NCI-H774 (cell line): ENCODE measurements at places on chromosomes 16 and 17.

DNA sequence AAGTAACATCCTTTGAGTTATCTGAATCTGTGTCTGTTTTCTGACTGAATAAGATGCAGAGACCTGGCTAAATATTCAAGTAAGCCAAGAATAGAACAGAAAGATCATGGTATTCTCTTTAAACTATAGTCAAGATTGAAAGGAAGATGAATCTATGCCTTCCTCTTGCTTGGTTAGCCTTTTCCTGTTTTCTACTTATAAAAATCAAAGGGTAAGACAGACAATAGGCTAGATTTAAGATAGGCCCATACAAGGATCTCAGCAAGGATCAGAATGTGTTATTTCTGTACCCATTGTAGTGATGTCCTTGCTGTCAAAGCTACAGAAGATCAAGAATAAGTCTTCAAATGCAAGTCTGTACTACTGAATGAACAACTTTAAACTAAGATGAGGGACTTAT lies 7.0 kb upstream of the CDR2 start:
- DNase-seq, result no peak

DNA sequence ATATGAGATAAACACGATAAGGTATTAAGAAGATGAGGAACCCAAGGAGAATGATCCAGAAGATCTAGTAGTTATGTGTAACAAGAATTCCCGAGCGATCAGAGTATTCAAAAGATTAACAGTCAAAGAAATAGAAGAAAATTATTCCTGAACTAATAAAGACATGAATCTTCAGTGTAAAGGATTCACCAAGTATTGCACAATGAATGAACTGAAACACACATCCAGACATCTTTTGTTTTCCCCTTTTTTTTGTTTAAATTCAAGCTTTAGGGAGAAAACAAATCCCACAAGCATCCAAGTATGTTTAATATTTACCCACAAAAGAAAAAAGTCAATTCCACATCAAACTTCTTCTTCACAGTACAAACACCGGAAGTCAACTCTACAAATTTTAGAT lies 23.7 kb upstream of the MYOCD start:
- DNase-seq, result no peak

GRCh38 chr16:754656-755055 lies 5.9 kb upstream of the MSLN start:
- no peak for DNase-seq

GRCh38 chr17:48944515-48945260 lies at the start of gene SNF8:
Gene SNF8, minus strand, starts transcription at chr17:48944842. Its CDS starts 108 bp downstream, at chr17:48944734.
- DNase-seq, result peak; percentile 94

DNA sequence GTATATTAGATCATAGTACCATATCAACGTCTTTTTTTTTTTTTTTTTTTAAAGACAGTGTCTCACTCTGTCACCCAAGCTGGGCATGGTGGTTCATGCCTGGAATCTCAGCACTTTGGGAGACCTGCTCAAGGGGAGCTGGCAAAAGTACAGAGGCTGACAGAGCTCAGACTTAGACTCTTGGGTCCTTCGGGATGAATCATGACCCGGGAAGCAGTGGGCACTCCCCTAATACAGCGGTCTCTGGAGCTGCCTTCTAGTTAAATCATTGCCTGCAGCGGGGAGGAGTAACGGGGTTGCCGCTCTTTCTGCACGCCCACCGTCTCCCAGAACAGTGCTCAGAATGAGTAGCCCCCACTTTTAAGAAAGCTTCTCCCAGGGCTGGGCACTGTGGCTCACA lies 174.4 kb downstream of the CPPED1 start:
- no peak for DNase-seq

GRCh38 chr16:88359008-88359407 lies 23.8 kb upstream of the ZNF469 start:
- DNase-seq, result no peak

DNA sequence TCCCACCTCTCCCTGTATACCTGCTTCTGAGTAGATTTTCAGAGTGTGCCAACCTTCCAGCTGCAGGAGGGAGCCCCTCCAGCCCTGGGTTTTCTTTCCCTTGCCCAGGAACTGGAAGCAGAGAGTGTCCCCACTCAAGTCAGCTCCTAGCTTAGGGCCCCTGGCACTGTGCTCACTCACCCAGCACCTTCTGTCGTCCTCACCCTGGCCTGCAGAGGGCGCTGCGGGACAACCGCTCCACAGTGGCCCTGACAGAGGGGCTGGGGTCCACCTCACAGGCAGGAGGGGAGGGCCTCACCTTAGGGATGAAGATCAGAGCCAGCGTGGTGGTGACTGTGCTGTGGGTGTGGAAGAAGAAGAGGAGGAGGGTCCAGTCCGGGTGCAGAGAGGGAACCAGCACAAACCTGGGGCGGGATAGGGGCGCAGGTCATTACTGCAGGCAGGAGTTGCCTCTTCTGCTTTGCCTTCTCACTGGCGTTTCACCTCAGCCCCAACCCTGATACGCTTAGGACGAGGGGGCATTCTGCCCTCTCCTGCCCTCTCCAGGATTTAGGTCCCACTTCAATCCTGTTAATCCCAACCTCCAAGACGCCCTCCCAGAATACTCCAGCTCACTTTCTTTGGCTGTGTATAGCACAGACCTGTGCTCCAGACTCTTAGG lies 10.0 kb downstream of the GPR179 start:
- DNase-seq, result peak; percentile 37

DNA sequence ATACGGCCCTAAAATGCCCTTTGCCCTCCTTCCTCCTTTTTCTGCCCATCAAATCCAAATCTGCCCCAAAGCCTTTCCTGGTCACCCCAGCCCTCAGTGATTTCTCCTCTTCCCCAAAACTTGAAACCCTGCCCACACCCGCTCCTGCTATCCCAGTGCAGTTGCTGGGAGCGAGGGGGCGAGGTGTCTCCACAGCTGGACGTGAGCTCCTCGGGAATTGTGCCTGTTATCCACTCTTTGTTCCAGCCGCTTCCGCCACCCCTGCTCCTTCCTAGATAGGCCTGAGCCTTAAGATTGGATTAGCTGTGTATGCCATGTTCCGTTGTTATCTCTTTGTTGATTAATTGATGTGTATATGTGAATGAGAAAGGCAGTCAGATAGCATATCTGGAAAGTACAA lies 2.6 kb upstream of the KRT35 start:
- DNase-seq, result no peak

- DNase-seq, result no peak
These were observed 9.3 kb downstream of the PGAP3 start for GRCh38 chr17:39678340-39679116.

DNA sequence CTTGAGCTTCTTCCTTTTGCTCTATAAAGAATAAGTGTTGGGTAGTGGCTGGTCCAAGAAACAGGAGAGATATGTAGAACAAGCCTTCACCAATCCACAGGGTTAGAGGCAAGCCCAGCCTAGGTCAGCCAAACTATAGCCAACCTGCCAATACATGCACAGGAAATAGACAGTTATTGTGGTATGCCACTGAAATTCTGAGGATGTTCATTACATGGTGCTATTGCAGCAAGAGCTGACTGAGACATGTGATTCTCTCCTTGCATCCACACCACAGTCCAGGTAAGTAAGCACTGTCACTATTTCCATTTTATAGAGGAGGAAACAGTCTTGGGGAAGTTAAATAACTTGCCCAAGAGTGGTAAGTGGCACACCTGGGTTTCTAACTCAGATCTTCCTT lies 268.1 kb downstream of the NPIPA8 start:
- DNase-seq, result no peak

DNA sequence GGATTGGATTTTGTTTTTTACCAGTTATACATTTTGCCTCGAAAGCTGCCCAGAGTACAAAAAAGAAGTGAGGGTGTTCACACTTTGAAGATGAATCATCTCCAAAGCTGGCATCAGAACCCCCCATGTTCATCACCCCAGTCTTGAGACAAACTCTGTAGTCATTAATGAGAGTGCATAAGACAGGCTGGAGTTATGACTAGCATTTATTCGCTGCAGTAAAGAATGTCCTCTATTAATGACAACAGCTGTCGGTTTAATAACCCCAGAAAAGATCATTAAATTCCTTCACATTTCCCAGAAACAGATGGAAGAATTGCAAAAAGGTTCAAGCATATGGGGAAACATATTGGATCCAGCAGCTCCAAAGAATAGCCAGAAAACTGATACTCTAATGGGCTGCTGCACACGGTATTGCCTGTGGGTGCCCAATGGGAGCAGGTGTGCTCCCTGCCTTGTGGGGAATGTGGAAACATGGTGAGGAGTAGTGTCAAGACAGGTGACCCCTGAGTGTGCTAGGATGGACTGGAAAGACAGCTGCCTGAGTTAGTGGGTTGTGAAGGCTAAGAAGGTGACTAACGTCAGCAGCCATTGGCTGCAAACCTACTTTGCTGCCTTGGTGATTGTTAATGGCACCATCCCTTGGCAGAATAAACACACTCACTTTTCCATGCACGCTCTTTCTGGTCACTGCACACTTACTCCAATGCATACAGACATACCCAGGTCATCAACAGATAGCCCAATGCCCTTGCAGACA lies 81.9 kb downstream of the AIPL1 start:
- no peak for DNase-seq

GRCh38 chr16:17396762-17397498 lies 73.8 kb downstream of the XYLT1 start:
- peak; percentile 70 for DNase-seq

DNA sequence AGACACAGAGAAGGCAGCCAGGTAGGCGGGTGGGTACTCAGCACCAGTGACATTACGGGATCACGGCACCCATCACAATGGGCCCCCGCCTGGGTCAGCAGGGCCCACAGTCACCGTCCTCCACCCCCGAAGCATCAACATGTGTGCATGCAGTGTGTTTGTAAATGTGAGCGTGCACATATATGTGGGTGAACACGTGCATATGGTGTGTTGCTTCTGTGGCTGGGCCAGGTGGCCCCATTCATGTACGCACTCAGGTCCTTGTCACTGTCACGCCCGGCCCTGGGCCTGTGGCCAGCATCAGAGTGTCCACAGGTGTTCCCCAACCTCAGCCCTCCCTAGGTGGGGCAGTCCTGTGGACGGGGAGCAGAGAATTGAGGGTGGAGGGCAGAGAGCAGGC lies 37.1 kb downstream of the TNFRSF13B start:
- no peak for DNase-seq

DNA sequence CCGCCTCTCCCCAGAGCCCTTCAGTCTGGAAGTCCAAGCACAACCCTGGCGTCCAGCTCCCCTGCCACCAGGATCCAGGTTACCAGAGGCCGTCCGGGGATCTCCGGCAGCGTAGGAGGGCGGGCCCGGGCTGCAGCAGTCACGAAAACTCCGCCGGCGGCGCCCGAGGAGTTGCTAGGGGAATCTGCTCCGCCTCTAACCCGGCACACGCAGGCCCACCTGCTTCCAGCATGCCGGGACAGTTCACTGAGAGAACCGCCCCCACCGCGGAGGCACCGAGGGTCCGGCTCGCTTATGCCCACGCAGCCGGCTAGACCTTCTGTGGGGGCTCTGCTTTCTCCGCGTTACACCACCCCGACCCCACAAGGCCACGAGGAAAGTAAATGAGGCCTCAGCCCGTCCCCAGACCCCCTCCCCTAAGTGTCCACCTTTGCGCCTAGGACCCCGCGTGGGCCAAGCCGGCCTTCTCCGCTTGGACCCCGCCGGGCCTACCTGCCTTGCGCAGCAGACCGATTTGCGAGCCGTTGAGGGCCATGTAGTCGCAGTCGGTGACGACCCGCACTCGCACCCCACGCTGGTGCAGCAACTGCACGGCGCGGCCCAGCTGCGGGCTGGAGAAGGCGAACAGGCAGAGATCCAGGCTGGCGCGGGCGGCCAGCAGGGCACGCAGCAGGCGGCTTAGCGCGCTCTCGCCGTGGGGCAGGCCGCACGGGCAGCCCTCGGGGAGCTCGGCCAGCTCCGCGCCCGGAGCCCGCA lies 587 bp downstream of the PLD6 start:
- no peak for DNase-seq

DNA sequence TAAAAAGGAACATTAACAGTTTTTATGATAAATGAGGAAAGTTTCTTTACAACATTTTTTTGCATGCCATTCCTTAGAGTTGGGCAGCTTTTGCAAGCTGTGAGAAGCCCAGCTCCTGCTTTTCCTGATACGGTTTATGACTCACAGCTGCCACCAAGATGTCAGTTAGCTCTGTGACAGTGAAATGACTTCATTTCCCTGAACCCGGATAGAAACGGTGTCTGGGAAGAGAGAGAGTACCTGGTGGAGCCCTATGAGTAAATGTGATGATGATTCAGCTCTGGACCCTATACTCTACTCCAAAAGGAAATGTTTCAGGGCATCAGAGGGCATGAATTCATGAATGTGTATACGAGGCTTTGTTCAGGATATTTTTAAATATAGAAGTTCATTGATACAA lies 366.3 kb upstream of the HSBP1 start:
- no peak for DNase-seq

GRCh38 chr16:87317750-87318644 lies 805 bp upstream of the C16orf95 start:
- no peak for DNase-seq

GRCh38 chr17:78147315-78147998 lies 1.3 kb downstream of the C17orf99 start:
- no peak for DNase-seq

DNA sequence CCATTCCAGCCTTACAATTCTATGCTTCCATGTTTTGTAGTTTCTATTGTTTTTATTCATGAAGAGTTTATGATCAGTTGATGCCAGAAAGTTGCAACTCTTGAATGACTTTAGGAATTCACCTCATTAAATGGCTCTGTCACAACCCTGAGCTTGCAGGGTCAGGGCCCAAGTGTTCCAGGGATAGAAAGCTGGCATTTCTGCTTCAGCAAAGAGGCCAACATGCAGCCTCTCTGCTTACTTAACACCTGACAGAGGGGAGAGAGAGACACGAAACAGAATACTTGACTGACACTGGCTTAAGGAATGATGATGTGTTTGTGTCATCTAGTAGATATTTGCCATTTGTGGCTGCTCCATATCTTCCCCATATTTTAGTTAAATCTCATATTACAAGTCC lies 328.1 kb downstream of the CA10 start:
- no peak for DNase-seq

GRCh38 chr16:88289561-88289960 lies 93.2 kb upstream of the ZNF469 start:
- no peak for DNase-seq

DNA sequence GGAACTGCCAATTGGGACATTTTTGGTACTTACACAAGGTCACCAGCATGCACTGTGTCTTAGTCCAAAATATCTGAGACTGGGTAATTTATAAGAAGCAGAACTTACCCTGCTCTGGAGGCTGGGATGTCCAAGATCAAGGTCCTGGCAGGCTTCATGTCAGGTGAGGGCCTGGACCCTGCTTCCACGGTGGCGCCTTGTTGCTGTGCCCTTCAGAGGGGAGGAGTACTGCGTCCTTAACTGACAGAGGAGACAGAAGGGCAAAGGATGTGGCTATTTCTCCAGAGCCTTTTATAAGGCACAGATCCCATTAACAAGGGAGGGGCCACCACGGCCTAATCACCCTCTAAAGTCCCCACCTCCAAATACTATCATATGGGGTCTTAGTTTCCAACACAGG lies 178.9 kb downstream of the C16orf95 start:
- DNase-seq, result no peak
